ENCODE measurements at places on chromosomes 11 and 22.

DNA sequence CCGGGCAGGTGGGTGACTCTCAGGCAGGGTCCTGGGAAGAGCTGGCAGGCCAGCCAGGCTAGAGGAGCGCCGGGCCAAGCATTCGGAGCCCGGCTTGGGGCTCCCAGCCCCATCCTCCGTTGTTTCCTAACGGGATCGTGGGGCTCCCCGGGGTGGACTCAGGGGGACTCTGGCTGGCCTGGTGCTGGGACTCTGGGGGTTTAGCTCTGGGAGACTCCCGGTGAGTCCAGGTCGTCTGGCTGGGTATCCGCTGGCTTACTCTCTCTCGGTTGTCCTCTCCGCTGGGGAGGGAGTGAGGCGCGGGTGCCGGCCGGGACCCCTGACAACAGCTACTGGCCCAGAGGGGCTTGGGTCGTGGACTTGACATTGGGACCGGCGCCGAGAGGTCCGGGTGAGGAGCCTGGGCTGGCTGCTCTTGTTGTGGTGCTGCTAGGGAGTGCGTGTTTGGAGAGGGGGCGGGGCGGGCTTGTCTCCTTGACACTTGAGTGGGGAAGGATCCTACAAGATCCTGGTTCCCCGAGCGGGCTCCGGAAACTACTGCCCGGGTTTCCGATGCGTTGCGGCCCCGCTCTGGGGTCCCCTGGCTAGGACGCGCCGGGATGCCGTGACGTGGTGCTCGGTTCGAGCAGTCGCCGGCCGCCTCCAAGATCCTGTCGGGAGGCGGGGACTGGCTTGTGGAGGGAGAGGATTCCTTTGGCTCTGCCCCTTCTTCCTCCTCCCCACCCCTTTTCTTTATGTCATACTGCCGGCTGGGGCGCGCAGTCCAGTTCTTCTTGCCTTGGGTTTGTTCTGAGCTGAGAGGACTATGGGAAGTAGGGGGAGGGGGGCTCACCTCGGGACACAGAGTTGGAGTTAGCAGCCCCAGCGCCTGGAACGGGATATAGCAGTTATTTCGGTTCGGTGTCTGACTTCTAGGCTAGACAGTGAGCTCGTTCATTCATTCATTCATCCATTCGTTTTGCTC, 585 bp downstream of the EMSY start:
- peak; percentile 76 for DNase-seq

DNA sequence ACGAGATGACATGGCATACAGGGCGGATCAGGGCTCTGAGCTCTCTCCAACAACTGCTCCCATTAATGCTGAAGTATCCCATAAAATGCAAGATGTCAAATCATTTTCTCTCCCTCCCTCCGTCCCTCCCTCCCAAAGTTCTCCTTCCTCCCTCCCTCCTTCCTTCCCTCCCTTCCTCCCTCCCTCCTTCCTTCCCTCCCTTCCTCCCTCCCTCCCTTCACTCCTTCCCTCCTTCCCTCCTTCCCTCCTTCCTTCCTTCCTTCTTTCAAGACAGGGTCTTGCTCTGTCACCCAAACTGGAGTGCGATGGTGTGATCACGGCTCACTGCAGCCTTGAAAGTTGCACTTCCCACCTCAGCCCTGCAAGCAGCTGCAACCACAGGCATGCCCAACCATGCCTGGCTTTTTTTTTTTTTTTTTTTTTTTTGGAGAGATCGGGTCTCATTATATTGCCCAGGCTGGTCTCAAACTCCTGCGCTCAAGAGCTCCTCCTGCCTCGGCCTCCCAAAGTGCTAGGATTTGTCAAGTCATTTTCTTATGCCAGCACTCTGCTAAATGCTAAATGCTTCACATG, 38.2 kb downstream of the TXN2 start:
- no peak for DNase-seq

DNA sequence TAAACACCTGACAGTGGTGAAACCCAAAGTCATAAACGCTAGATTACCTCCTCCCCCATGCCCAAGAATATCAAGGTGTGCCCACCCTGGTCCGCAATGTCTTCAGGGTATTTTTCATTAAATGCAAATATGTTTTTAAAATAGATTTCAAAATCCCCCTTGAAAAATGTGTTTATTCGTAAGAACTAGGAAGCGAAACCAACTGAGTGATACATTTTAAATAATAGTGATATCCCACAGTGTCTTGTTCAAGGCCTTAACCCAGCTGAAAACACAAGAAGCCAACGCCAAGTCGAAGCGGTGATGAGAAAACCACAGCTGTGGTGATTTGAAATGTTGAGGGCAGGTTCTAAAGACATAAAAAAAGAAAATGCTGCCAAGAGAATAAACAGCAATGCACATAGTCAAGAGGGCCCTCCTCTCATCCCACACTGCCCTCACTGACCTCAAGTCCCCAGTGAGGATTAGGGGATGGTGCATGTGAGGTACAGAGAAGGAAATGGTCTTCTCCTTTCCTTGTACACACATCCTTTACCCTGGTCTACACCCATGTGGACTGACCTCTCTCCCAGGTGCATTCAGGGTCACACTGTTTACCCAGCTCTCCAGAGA, 25.5 kb downstream of the KCNJ1 start:
- no peak for DNase-seq

DNA sequence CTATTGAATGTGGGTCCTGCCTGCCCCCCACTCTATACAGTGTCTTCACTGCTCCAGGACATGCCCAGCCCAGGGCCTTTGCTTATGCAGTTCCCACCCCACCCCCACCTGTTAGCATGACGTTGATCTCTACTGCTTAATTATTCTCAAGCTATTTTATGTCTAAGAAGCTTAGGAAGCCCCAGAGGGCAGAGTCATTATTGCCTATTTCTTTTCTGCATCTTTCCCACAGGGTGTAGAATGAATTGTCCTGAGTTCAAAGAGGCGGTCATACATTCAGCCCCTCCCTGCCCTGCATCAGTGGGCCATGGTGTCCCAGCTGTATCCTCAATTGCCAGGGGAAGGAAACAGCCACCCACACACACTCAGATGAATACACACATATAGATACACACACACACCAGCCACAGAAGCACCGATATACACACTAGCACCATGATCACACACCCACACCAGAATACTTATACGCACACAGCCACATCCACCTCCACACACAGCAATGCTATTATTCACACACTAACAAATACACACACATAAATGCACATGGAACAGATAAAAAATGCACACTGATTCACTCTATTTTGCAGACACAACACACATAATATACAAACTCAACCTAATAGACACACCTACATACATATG, 1.5 kb downstream of the PDE2A start:
- DNase-seq: no peak

GRCh38 chr22:17121233-17122195, at the start of gene TMEM121B:
Gene TMEM121B (minus strand): TSS chr22:17121360. CDS start chr22:17121127, 233 bp downstream.
- no peak for DNase-seq

DNA sequence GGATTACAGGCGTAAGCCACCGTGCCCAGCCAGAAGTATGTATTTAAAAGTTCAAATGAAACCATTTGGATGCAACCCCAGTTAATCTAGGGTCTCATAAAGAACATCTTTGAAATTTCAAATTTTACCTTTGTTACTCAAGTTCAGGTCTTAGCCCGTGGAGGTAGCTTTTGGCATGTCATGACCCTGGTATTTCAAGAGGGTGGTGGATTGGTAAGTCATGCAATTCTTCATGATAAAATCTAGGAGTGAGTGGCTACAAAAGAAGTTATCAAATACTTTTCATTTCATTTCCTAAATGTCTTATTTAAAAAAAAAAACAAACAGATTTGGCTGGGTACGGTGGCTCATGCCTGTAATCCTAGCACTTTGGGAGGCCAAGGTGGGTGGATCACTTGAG, 80.6 kb downstream of the ABTB2 start:
- DNase-seq: no peak
